ENCODE measurements at places on chromosomes 3 and 15. TPM values are rescaled to one million over a fixed set of nuclear protein-coding genes. Genes with fewer than 3 reads are reported as not detected.
A peak's percentile ranks its signal among the peaks of the same experiment; 100 is the strongest.

GRCh38 chr15:49215768-49216739, 46.0 kb downstream of the GALK2 start:
- no peak for DNase-seq
- H3K27ac ChIP-seq, result no peak overlapping the region
- H3K27me3 ChIP-seq, result no peaks in the 10 kb centered on the region
- no peaks in the 10 kb centered on the region for H3K4me1 ChIP-seq
- H3K36me3 ChIP-seq, result no peaks in the 10 kb centered on the region

DNA sequence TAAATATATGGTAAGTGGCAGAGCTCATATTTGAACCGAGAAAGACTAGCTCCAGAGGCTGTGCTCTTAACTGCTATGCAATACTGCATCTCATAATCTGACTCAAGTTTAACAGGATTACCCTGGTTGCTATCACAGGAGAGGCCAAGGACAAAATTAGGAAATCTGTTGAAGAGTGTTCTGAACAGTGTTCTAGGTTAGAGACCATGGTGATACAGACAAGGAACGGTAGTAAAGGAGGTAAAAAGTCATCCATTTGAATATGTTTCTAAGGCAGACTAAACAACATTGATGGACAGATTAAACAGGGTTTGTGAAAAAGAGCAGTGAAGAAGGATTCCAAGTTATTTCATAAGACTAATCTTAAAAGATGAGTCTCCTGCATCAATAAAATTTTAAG, 22.1 kb downstream of the PLOD2 start:
- no peak overlapping the region for H3K4me3 ChIP-seq
- DNase-seq, result no peak
- H3K27me3 ChIP-seq, result no peaks in the 10 kb centered on the region
- no peaks in the 10 kb centered on the region for H3K36me3 ChIP-seq

- no peak overlapping the region for H3K27ac ChIP-seq
- H3K4me1 ChIP-seq, result no peaks in the 10 kb centered on the region
- DNase-seq, result no peak
- no peaks in the 10 kb centered on the region for H3K27me3 ChIP-seq
These were observed 226.6 kb downstream of the ALCAM start for GRCh38 chr3:105593315-105593714.

The ATP13A4 gene
- total RNA-seq, result 26.4 TPM

GRCh38 chr3:94647131-94647530, 584.3 kb downstream of the NSUN3 start:
- no peak overlapping the region for H3K4me3 ChIP-seq
- no peak for DNase-seq
- H3K27me3 ChIP-seq, result no peaks in the 10 kb centered on the region

DNA sequence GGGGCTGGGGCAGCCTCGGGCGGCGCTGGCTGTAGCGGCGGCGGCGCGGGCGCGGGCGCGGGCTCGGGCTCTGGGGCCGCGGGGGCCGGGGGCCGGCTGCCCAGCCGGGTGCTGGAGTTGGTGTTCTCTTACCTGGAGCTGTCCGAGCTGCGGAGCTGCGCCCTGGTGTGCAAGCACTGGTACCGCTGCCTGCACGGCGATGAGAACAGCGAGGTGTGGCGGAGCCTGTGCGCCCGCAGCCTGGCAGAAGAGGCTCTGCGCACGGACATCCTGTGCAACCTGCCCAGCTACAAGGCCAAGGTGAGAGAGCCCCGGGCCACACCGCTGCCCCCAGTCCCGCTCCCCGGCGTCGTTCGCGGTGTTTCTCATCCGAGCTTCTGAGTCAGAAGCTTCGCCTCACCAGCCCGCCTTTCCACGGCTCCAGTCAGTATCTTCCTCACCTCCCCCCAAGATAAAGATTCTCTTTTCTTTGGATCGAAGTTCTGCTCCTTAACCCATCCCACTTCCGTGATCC, 600 bp downstream of the FBXO45 start:
- DNase-seq, result no peak
- peak overlapping the region; percentile 59 for H3K4me3 ChIP-seq
- H3K36me3 ChIP-seq, result peaks cover 5% of the 10 kb centered on the region
- peaks cover 11% of the 10 kb centered on the region for H3K4me1 ChIP-seq
- H3K27me3 ChIP-seq, result no peaks in the 10 kb centered on the region

DNA sequence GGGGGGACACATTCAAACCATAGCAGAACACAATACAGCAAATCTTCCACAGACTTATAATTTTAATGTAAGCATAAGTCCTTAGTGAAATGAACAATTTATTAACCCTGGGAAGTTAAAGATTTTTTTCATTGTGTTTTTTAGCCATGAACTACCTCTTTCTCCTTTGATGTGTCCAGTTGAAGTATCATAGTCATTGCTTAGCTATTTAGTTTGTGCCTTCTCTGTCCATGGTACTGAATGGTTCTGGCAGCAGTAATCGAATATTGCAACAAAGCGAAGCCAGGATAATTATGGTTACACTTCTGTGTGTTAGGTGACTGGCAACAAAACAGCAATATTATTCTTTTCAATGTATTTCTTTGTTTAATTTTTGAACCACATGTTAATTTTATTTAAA, 403.0 kb upstream of the ONECUT1 start:
- H3K27me3 ChIP-seq, result peaks cover 17% of the 10 kb centered on the region
- no peaks in the 10 kb centered on the region for H3K36me3 ChIP-seq
- no peak for DNase-seq
- H3K4me1 ChIP-seq, result peaks cover 8% of the 10 kb centered on the region

The GOLGB1 gene
- total RNA-seq, result 53.9 TPM

The CCRL2 gene
- total RNA-seq, result 3.9 TPM

- DNase-seq, result no peak
- no peaks in the 10 kb centered on the region for H3K27me3 ChIP-seq
- H3K36me3 ChIP-seq, result no peaks in the 10 kb centered on the region
- no peak overlapping the region for H3K4me3 ChIP-seq
These were observed 210.8 kb downstream of the RPLP1 start for GRCh38 chr15:69663441-69663840.

- no peak overlapping the region for H3K27ac ChIP-seq
- no peaks in the 10 kb centered on the region for H3K36me3 ChIP-seq
- H3K4me1 ChIP-seq, result no peaks in the 10 kb centered on the region
- no peak for DNase-seq
These were observed 154.1 kb upstream of the CBLB start for GRCh38 chr3:106022913-106023312.

GRCh38 chr3:191376516-191377141, 46.3 kb upstream of the UTS2B start:
- H3K27me3 ChIP-seq, result no peaks in the 10 kb centered on the region
- H3K27ac ChIP-seq, result no peak overlapping the region
- DNase-seq, result no peak
- no peak overlapping the region for H3K4me3 ChIP-seq

The NR2F2 gene
- 21.4 TPM for total RNA-seq

DNA sequence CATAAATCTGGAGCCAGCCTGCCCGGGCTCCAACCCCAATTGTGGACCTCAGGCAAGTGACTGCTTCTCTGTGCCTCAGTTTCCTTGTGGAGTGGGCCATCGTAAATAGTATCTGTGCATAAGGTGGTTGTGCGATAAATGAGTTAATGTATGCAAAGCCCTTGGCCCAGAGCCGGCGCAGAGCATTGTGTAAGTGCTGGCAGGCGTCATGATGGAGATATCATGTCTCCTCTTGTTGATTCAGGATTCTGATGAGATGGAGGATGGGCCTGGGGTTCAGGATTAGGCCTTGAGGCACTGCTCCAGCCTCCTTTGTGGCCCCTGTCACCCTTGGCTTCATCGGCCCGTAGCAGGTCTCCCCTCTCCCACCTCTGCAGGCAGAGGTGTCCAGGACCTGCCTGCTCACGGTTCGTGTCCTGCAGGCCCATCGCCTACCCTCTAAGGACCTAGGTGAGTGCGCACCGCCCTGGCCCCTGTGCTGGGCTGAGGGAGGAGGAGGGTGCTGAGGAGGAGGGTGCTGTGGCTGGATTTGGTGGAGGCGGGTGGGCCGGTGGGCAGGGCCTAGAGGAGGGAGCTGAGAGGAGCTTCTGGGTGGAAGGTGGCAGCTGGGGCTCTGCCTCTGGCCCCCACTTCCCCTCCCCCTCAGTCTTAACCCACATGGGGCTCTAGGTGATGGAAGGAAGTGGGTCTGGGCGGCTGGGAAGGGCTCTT, 1.3 kb downstream of the PLA2G4B start:
- H3K27me3 ChIP-seq, result no peaks in the 10 kb centered on the region
- DNase-seq, result no peak
- H3K36me3 ChIP-seq, result peaks cover 95% of the 10 kb centered on the region
- H3K27ac ChIP-seq, result no peak overlapping the region
- no peaks in the 10 kb centered on the region for H3K4me1 ChIP-seq
- H3K4me3 ChIP-seq, result no peak overlapping the region

GRCh38 chr15:64772488-64772887, 2.9 kb downstream of the RBPMS2 start:
- peaks cover 20% of the 10 kb centered on the region for H3K27me3 ChIP-seq
- H3K36me3 ChIP-seq, result no peaks in the 10 kb centered on the region
- no peak overlapping the region for H3K27ac ChIP-seq

GRCh38 chr15:58909616-58910015, 23.9 kb downstream of the SLTM start:
- no peaks in the 10 kb centered on the region for H3K27me3 ChIP-seq
- no peak overlapping the region for H3K27ac ChIP-seq
- no peak for DNase-seq

The SERINC4 gene
- total RNA-seq, result 0.72 TPM

DNA sequence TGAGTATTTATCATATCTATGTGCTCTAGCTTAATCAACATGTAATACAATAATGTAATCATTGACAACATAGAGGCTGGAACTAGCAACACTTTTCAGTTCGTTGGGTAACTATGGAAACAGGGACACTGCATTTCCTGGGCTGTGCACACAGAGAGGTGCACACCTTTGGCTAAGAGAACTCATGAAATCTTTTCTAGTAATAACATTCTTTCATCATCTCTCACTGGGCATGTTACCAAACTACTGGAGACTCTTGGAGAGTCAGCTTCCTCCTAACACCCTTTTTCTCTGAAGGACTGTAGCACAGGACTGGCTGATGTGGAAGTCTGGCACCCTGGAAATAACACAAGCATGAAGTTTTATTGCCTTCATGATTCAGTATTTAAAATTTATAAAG, 135.6 kb downstream of the KCNMB2 start:
- H3K27me3 ChIP-seq, result no peaks in the 10 kb centered on the region
- H3K4me1 ChIP-seq, result peaks cover 5% of the 10 kb centered on the region
- no peak overlapping the region for H3K27ac ChIP-seq
- H3K36me3 ChIP-seq, result no peaks in the 10 kb centered on the region

All from spinal cord (tissue), 10 donors.